ENCODE measurements at places on chromosomes 6 and 20. TPM values are rescaled to one million over a fixed set of nuclear protein-coding genes. Genes with fewer than 3 reads are reported as not detected.

The CDH22 gene
- not detected for total RNA-seq

The MRAP2 gene
- total RNA-seq: 8.7 TPM

The PRSS16 gene
- 4.4 TPM for total RNA-seq

The CARMIL1 gene
- total RNA-seq: 63.6 TPM

The MTFR2 gene
- 1.3 TPM for total RNA-seq

The RBPJL gene
- not detected for total RNA-seq

The BPI gene
- total RNA-seq: not detected

The CRISP2 gene
- total RNA-seq: not detected

The MGME1 gene
- 15.9 TPM for total RNA-seq

The HS3ST5 gene
- 2.4 TPM for total RNA-seq

The GGTLC1 gene
- total RNA-seq: not detected

The LGSN gene
- not detected for total RNA-seq

The CTSZ gene
- 71.3 TPM for total RNA-seq

The DBNDD2 gene
- total RNA-seq: 62.9 TPM

The LY6G6D gene
- total RNA-seq: not detected

The OXT gene
- not detected for total RNA-seq

The RAB5IF gene
- 123 TPM for total RNA-seq

The CST4 gene
- total RNA-seq: not detected

The MATN4 gene
- total RNA-seq: not detected

The APOBEC2 gene
- 135 TPM for total RNA-seq

The SAMD10 gene
- total RNA-seq: 20.3 TPM

The RIN2 gene
- 33.8 TPM for total RNA-seq

Measured in cardiac muscle cell (in vitro differentiated cells and primary cell).